Placental pericyte (primary cell): ENCODE measurements at places on chromosomes 16 and 17. TPM values are rescaled to one million over a fixed set of nuclear protein-coding genes. Genes with fewer than 3 reads are reported as not detected.

Gene NUBP2
- 78.1 and 96.1 TPM in 2 replicates for total RNA-seq

Gene AKAP10
- total RNA-seq, result 21.2 and 28.1 TPM in 2 replicates

Gene C16orf95
- total RNA-seq, result 2.4 and 4.4 TPM in 2 replicates

Gene HS3ST3A1
- total RNA-seq, result 26.3 and 77.5 TPM in 2 replicates

Gene CUEDC1
- total RNA-seq, result 12.5 and 23.6 TPM in 2 replicates

Gene KRTAP2-1
- total RNA-seq, result not detected in 2 replicates

Gene ZNF286A
- total RNA-seq, result 30.4 and 35.7 TPM in 2 replicates

Gene GRAPL
- total RNA-seq, result 0.14 TPM in 1 of 2 replicates, not detected in the other

Gene CACNG5
- not detected in 2 replicates for total RNA-seq

Gene HOXB3
- 0.22 and 1.6 TPM in 2 replicates for total RNA-seq

Gene OR1A1
- not detected in 2 replicates for total RNA-seq

Gene ZNF750
- total RNA-seq, result not detected in 2 replicates

Gene TMC6
- 7.3 and 14.2 TPM in 2 replicates for total RNA-seq

Gene KRT39
- 0.43 TPM in 1 of 2 replicates, not detected in the other for total RNA-seq

Gene ST6GALNAC2
- 1.3 and 2.6 TPM in 2 replicates for total RNA-seq

Gene KATNIP
- total RNA-seq, result 22.0 and 28.9 TPM in 2 replicates

Gene CNTD1
- total RNA-seq, result under 0.01 TPM in 1 of 2 replicates, not detected in the other

Gene SMTNL2
- not detected in 2 replicates for total RNA-seq

Gene CHST5
- under 0.01 TPM in 2 replicates for total RNA-seq

Gene CTU2
- 11.2 and 37.5 TPM in 2 replicates for total RNA-seq

Gene METTL9
- 176 and 177 TPM in 2 replicates for total RNA-seq

Gene SCARF1
- 0.14 and 0.44 TPM in 2 replicates for total RNA-seq

Gene G6PC1
- not detected in 2 replicates for total RNA-seq

Gene FASN
- total RNA-seq, result 165 and 359 TPM in 2 replicates

Gene BAIAP3
- 0.66 and 2.4 TPM in 2 replicates for total RNA-seq

Gene RAB26
- 1.4 and 1.5 TPM in 2 replicates for total RNA-seq

Gene WSCD1
- total RNA-seq, result 0.14 and 1.8 TPM in 2 replicates

Gene AANAT
- total RNA-seq, result not detected in 2 replicates

Gene PMFBP1
- 0.29 TPM in 1 of 2 replicates, not detected in the other for total RNA-seq

Gene ASPA
- total RNA-seq, result 0.22 TPM in 1 of 2 replicates, not detected in the other

Gene CA5A
- total RNA-seq, result not detected in 2 replicates

Gene SLFN14
- total RNA-seq, result not detected in 2 replicates

Gene MYL11
- total RNA-seq, result not detected in 2 replicates

Gene PYDC1
- not detected in 2 replicates for total RNA-seq
